ENCODE measurements at places on chromosomes 13 and 19.
A peak's percentile ranks its signal among the peaks of the same experiment; 100 is the strongest.

GRCh38 chr19:48635966-48636858 is 967 bp downstream of the DBP start:
- no peak for DNase-seq

- DNase-seq: peak; percentile 58
Measured at GRCh38 chr19:17841810-17842662, 5.7 kb downstream of the JAK3 start.

DNA sequence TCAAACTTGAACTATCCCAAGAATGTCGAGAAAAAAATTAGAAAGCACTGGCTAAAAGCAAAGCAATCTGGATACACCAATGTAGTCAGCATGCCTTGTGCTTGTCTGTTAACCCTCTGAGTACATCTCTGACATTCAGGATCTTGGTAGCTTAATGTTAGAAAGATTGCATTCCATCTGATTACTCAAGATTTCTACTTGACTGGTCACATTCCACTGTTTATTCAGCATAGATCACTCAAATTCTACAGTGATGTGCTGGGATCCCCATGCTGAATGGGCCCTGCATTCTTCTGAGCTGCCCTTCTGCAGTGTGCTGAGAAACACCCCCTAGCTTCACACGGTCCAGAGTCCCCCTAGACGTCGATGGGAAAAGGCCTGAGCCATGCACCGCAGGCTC is 295.4 kb upstream of the MAB21L1 start:
- DNase-seq: no peak

GRCh38 chr13:80217614-80218456 is 123.1 kb downstream of the SPRY2 start:
- no peak for DNase-seq

DNA sequence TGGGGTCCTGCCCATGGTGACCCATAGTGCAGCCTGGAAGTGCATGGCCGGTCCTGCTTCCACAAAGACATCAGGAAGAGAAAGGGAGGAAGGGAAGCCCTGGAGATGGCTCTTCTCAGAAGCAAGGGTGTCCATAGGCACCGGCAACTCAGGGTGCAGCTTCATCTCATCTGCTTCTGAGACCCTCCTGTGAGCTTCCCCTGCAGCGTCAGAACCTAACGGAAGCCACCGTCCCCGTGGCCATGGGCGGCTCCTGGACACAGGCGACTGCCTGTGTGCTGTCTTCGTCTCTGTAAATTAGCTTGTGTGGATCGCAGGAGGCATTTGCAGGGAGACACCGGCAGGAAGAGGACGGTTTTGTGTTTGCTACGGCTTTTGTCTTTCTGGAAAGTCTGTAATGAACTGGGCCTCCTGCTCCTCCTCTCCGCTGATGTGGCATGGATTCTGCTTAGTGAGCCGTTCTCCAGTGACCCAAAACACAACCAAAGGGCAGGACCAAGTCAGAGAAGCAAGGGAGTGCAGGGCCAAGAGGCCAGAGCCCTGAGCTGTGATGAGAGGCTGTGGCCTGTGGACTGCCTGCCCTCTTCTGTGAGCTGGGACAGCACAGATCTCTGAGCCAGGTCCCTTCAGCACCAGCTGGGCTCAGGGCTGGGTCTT is 2.5 kb downstream of the ATP4B start:
- DNase-seq: no peak

GRCh38 chr19:13861714-13862531 is 15.0 kb upstream of the NANOS3 start:
- peak; percentile 82 for DNase-seq

- DNase-seq: no peak
Measured at GRCh38 chr13:41610404-41610803, 153.1 kb downstream of the RGCC start.

DNA sequence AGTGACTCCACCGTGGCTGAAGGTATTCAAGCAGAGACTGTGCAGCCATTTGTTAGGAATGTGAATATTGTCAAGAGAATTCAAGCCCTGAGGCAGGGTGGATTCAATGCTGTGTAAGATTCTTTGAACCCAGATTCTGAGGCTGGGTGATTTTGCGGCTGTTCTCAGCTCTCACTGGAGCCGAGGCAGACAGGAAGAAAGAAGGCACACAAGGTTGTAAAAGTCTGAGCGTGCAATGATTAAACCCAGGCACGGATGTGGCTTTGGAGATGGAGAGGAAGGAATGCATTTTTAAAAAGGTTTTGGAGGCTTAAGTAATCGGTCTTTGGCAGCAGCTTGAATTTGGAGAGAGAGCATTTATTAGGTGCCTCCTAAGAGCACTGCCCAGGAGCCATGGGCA is 187.9 kb downstream of the KATNAL1 start:
- DNase-seq: no peak

GRCh38 chr13:91357613-91358386 is 10.3 kb downstream of the MIR17HG start:
- no peak for DNase-seq

DNA sequence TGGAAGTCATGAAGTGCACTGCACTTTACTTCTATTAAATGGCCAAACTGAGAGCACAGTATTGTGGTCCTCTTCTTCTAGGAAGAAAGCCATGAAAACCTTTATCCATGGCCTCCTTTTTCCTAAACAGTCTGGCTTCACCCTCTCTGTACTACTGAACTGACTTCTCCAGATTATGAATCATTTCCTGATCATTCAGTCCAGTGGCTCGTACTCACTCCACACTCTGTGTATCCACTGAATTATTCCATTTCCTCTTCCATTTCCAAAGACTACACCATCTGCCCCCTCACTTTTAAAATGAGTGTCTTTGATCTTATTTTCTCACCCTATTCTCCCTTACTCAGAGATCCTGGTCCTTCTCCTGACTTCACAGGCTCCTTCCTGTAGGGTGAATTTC is 29.7 kb upstream of the FREM2 start:
- no peak for DNase-seq

DNA sequence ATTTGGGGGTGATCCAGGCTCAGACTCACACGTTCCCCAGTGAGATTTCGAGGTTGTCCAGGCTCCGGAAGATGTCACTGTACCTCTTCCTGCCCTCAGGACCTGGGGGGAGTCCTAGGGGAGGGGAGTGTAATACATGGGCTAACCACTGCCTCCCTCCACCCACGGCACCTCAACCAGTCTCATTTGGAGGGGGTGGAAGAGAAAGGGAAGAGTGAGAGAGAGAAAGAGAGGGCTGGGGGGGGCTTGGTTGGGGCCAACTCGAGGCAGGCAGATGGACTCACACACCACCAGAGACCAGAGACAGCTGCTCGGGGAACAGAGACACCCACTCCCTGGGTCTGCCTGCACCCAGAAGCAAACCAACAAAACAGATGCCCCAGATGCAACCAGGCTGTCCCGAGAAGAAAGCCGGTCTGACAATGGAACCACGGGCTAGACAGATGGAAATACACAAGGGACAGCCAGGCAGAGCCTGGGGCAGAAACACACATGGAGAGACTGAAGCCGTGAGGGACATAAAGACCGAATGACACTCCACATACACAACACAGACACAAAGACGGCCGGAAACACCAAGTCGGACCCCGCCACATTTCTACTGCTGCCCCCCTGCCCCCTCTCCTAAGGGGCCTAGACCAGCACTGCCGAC is 825 bp downstream of the GMIP start:
- DNase-seq: peak; percentile 39

GRCh38 chr19:12801466-12802266 is at the start of the genes PRDX2 and THSD8:
Gene PRDX2, minus strand, starts transcription at chr19:12801800. Its CDS starts 539 bp downstream, at chr19:12801261.
Gene THSD8, plus strand, starts transcription at chr19:12802069. Its CDS starts 3 bp downstream, at chr19:12802072.
- DNase-seq: no peak

DNA sequence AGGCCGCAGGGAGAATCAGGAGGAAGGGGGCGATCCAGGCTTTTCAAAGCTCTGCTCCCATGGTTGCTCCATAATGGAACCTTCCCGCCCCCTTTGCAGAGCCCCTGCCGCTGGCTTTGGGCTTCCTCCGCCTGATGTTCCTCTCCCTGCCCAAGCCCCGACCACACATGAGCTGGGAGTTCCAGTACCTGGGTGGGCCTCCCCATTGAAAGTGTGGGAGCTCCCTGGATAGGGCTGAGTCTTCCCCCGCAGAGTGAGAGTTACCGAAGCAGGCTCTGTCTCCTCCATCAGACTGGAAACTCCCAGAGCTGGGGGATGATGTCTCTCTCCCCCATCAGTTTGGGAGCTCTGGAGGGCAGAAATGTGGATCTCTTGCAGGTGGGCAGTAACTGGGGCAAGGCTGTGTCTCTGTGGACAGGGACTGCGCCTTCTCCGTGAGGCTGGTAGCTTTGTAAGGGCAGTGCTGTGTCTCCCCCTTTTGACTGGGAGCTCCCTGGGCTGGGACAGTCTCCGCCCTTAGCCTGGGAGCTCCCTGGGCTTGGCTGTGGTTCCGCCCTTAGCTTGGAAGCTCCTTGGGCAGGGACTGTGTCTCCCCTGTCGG is 722 bp downstream of the DCAF15 start:
- no peak for DNase-seq

DNA sequence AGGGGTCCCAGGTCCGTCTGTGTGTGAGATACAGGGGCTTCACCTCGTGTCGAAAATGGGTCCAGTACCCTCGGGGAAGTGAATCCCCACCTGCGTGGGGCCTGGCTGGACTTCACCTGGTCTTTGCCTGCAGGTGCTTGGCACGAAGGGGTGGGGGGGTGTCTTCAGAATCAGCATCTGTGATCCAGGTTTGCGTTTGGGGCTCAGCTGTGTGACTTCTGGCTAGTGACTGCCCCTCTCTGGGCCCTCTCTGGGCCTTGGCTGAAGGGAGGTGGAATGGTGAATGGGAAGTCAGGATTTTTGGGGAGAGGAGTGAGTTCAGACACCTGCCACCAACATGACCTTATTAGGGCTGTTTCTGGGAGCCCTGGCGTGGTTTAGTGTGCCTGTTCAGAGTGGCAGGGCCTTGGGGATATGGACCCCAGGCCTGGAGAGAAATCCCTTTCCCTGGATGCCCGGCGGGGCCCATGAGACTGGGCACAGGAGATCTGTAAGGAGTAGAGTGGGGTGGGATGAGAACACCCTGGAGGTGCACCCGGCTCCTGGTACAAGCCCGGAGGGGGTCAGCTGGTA is 2.7 kb downstream of the CELF5 start:
- no peak for DNase-seq

DNA sequence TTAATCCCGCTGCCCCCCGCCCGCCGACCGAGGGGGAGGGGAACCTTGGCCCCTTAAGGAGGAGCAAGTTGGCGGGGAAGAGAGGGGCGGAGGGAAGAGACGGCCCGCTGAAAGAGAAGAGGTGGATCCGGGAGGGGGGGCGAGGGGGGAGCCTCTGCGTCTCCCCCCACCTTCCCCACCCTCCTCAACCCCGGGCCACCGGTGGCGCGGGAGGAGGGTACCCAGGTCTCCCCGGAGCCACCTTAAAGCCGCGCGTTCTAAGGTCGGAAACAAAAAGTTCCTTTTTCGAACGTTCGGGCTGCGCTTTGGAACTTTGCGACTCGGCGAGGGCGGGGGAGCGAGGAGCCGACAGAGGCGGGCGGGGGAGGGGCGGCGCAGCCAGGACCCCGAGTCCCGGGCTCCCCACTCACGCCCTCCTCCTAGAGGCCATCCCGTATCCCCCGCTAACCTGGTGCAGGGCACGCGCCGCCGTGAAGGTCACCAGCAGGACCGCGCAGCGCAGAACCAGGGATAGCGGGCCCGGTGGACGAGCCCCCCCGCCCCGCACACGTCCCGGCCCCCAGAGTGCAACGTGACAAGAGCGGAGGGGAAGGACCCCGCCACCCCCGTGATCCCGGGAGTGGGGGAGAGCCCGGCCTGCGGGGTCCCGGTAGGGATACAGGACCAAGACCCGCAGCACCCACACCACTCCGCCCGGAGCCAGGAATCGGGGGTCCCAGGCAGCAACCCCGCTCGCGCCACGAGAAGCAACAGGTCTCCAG is 659 bp downstream of the ERF start:
- DNase-seq: peak; percentile 75

DNA sequence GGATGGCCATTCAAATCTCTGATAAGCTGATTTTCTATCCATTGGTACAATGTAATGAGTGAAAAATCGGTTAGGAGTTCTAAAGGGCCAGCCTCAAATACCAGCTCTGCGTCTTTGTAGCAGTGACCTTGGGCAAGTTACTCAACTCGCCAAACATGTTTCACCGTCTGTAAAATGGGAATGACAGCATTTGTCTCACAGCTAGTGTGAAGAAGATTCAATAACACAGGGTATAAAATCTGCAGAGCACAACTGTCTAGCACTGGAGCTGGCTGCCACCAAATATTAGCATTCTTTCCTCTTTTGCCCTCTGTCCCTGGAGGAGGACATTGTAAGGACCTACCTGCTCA is 22.1 kb upstream of the SERP2 start:
- DNase-seq: no peak

- DNase-seq: no peak
Measured at GRCh38 chr13:94902722-94903407, 190.5 kb upstream of the SOX21 start.

DNA sequence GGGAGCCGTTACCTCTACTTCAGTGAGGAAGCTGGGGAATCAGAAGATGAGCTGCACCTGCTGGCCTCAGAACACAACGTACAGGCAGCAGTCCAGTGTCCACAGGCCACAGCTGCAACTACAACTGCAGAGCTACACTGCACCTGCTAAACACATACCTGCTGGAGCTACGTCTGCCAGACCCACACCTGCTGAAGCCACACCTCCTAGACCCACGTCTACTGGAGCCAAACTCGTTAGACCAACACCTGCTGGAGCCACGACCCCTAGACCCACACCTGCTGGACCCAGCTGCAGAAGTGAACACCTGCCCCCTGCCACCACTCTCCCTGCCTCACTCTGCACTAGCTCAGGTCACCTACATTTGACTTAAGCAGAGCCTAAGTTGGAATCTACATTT is 169.9 kb downstream of the USP12 start:
- DNase-seq: no peak

- DNase-seq: no peak
Measured at GRCh38 chr19:50191216-50191615, 12.2 kb upstream of the MYH14 start.

All from stimulated activated CD4-positive, alpha-beta T cell treated with anti-CD3 and anti-CD28 coated beads, Interleukin-1b, Interleukin-23, amount 100 ng/mL, for 4 hours (primary cell).